ENCODE measurements at places on chromosomes 2 and 18.

DNA sequence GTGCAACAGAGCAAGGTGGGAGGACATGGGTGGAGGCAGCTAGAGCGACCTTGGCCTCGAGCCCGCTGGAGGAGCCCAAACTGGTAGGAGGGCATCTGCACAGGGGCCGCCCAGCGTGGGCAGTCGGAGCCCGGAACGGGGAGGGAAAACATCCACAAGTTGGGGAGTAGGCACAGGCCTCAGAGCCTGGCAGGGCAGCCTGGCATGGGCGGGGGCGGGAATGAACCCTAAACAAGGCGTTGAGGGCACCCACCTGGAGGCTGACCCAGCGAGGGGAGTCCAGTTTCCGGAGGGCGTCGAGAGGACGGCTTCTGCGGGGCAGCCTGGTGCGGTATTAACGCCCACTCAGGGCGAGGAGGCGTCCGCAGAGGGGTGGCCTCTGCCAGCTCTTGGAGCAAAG is 129.9 kb downstream of the L3MBTL4 start:
- DNase-seq = no peak

DNA sequence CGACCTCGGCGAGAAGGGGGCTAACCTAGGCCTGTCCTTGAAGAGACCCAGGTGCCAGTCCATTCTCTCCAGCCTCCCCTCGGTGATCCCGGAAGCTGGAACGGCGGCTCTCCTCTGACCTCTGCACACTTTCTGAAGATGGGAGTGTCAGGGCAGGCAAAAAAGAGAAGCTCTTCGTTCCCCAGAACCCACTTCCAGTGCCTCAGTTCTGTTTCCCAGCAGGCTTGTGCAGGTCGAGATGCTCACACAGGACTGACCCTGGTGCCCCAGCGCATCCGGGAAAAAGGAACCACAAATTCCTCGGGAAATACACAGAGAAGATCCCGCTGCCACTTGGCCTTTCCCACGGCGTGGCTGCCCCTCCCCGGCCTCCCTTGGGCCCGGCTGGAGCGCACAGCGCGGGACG is 681 bp upstream of the PTPN18 start:
- no peak for DNase-seq

GRCh38 chr2:32558492-32558891 is 69.4 kb upstream of the TTC27 start:
- DNase-seq = no peak

DNA sequence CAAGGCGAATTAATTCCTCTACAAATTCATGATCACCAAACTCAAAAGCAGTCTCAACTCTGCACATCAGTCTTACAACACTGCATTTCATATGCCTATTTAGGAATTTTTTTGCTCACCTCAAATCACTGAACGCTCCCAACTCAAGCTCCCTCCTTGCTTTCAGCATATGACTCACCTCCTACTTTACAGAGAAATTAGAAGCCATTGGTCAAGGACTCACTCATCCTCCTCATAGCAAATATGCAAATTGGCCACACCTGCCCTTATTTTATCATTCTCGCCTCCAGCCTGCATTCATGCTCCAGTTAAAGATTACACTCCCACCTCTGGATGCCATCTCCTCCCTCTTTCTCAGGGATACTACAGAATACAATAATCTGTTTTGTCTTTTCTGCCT is 148.8 kb downstream of the MBD2 start:
- no peak for DNase-seq

DNA sequence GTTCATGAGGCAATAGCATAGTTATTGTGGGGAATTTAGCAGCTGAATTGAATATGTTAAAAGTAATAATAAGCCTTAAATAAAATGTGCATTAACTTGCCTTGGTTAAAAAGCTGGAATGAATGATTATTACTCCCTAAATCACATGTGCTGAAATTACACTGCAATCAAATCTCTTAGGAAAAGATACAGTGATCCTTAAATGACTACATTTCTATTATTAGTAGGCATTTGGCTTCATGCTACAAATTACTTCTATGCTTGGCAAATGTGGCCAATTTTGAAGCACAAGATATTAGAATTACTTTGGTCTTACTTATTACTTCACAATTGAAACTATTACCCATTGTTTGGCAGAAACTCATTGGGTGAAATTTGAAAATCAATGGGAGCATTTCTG is 5.4 kb downstream of the RND3 start:
- DNase-seq = no peak

DNA sequence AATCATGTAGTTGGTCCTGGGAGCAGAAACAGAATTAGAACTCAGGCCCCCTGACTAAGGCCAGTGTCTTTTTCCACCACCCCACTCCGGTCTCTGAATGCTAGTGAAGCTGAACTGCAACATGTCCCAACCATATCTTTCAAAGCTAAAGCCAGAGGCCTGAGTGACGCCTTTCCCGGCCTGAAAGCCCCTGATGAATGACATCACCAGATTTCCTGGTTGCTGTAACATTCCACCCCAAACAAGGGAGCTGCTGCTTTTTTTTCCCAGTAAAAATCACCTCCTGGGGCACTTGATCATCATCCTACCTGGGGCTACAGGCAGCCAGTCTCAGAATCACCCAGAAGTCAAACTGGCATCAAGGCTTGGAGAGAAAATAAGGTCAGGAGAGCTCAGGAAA is 162.7 kb downstream of the ARL4C start:
- DNase-seq = no peak

- no peak for DNase-seq
Observed at GRCh38 chr2:232761301-232761907, 15.0 kb downstream of the KCNJ13 start.

- DNase-seq = no peak
Observed at GRCh38 chr2:11377928-11378545, 33.6 kb upstream of the ROCK2 start.

DNA sequence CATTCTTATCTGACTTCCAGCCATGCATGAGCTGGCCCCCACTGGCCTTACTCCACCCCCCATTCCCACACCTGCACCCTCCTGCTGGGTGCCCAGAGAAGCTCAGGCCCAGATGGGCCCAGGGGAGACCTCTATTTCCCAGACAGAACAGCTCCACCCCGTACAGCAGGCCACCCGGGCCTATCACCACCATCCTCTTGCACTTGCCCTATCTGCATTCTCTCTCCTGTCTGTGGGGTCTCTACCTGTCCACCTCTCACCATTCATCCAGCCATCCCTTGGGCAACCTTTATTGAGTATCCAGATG is 25.3 kb upstream of the TNS1 start:
- no peak for DNase-seq

DNA sequence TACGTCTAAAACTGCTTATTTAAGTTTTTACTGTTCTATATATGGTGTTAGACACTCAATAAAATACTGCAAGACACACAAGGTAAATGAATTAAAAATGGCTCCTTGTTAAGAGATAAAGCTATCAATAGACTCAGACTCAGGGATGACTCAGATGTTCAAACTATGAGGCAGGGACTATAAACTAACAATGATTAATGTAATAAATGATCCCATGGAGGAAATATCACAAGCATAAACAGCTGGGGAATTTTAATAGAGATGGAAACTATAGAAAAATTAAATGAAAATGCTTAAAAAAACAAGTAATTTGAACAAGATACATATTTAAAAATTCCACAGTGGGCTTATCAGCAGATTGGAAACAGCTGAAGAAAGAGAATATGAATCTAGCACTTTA is 650.8 kb downstream of the DCDC2C start:
- DNase-seq = no peak

GRCh38 chr2:232872826-232873225 is 2.8 kb downstream of the SNORC start:
- DNase-seq = no peak

DNA sequence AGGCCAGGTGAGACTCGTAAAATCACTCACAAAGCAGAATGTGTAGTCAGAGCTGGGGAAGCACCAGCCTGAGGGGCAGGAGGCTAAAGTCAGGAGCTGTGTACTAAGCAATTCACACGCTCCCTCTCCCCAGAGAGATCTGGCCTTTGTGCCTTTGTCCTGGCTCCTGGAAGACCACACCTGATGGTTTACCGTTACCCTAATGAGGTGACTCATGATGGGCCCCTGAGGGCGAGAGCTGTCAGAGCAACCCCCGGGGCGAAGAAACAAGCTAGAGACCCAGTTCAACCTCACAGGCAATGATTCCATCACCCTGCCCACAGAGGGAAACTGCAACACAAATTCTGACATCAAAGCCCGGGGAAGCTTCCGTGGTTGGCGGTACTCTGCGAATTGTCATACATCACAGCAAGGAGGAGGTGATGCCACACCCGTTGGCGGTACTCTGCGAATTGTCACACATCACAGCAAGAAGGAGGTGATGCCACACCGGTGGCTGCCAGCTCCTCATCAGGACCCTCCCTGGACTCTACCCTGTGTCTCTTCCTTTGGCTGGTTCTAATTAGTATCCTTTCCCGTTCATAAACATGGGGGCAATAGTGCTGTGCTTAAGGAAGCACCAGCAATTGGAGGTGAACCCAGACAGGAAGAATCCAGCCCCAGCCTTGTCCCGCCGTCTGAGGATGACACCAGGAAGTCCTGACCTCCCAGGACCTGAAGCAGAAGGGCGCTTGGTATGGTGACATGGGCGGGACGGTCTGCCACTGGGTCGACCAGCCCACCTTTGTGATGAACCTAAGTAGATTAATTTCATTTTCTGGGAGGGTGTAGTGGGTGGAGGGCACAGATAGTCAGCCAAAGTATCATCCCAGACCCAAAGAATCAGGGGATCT is 30.5 kb downstream of the B3GNT7 start:
- DNase-seq = no peak

DNA sequence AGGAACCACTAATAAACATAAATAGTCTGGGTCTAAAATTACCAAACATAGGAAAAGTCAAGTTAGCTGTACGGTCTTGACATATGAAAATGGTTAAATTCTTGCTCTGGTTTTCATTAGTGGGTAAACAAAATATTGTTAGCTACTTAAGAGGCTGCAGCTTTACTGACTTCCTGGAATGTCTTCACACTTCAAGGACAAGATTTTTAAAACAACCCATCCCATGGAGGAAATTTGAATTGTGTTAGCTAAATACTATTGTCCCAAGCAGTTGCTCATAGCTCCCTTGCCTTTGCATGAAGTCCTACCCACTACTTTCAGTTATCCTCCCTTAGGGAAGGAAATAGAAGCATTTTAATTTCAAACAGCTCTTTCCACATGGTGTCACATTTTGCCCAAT is 128.5 kb downstream of the EPHA4 start:
- no peak for DNase-seq

- no peak for DNase-seq
Observed at GRCh38 chr2:98912221-98912851, 23.7 kb downstream of the CRACDL start.

GRCh38 chr2:140041811-140042210 is 1261.6 kb upstream of the NXPH2 start:
- no peak for DNase-seq

DNA sequence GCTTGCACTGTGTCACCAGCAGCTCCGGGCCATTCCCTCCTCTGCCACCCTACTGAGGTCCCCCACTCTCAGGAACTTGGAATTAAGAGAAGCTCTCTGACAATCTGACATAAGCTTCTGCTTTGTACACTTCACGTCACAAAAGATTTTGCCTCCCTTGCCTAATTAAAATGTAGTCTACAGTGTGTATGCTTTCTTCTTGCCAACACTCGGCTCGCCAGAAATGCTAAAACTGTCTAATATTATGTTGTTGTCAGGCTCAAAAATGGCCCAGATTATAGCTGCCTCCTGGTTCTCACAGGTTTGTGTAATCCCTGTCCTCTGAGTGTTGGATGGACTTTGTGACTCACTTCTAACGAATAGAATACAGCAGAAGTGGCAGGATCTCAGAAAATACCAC is 474.7 kb downstream of the MBD2 start:
- no peak for DNase-seq

DNA sequence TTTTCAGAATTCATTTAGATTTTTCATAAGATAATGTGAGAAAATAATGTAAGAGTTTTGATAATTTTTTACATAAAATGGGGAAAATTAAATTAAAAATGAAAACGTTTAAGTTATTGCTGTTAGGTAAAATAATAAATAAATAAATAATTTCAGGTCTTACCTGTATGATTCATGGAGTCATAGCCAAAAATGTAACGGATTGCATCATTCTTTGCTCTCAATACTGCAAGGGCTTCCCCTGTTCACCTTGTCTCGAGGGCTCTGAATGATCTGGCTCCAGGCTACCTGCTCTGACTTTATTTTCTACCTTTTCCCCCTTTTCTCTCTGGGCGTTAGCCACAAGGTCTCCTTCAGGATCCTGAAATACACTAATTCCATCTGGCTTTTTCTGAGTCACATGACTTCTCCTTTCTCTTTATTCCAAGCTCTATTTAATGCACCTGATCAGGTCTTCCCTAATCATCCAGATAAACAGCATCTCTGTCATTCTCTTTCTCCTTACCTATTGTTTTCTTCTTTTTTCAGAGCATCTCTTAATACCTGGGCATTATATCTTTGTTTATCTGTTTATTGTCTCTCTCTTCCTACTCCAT is 30.0 kb upstream of the CFAP36 start:
- no peak for DNase-seq

GRCh38 chr18:22032392-22032961 is 136.9 kb upstream of the GATA6 start:
- DNase-seq = no peak

DNA sequence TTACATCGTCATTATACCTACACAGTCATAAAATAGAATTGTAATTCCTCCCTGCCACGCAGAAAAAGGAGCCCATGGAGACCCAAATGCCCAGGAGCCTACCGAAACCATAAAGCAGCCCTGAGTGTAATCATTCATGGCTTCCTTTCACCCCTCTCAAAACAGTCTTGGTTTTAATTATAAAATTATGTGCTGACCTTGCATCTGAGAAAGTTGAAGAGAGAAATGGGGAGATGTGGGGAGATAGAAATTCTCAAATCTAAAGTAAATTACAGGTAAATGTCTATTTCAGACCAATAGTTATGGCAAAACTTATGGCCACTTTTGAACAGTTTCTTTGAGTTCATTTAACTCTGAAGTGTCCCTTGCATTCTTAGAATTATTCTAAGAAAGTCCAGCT is 1068.8 kb downstream of the BCL11A start:
- DNase-seq = no peak

DNA sequence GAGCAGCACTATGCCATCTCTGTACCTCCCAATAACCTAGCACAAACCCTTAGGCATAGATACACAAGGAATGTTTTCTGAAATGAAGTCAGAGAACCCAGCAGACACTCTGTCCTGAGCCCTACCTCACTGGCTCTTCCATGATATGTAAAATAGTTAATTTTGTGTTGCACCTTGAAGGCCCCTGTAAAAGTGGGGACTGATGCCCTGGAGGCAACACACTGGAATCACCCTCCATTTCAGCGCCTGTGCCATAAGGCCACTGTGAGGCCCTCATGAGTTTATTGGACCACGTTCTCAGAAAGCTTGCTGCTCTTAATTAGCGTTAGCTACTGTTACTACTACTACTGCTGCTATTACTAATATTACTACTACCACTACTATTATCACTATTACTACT is 670.1 kb upstream of the SOX11 start:
- no peak for DNase-seq
